ENCODE measurements at places on chromosomes 2 and 18.

GRCh38 chr2:45886171-45886663 lies 234.7 kb downstream of the PRKCE start:
- DNase-seq, result no peak

- no peak for DNase-seq
Observed at GRCh38 chr2:60540074-60540473, 13.4 kb downstream of the BCL11A start.

DNA sequence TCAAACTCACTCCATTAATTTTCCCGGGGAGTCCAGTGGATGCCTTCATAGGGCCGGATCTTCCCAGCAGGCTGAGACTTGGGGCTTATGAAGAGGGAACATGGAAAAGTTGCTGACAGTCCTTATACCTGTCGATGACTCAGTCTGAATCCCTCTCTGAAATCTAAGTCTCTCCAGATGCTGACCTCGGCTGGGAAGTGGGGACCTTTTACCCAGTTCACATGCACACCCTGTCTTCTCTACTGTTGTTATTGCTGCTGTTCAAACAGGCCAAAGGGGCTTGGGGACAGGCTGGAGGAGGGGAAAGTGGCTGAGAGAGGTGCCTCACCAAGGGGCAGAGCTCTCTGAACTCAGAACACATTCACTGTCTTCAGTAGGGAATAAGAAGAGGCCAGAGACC lies 4.1 kb upstream of the TNP1 start:
- no peak for DNase-seq

- DNase-seq, result no peak
Observed at GRCh38 chr2:108412995-108413710, 35.4 kb downstream of the SULT1C4 start.

DNA sequence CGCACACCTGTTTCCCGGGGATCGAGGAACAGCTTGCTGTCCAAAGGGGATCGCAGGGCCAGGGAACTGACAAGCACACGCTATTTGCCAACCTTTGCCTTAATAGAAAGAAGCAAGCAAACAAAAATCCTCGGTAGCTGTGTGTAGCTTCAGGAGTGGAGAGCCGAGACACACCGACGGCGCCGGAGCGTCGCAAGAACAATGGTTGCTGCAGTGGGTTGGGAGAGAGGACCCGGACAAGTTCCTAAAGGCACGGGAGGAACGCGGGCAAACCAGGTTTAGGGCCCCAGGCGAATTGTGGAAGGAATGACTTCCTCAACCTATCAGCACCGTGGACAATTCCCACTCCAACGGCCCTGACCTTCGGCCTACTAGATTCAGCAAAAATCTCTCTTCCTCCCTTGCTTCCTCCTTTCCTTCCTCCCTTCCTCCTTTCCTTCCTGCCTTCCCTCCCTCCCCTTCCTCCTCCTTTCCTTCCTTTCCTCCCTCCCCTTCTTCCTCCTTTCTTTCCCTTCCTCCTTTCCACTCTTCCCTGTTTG lies 4.9 kb upstream of the NEUROD1 start:
- DNase-seq, result no peak

GRCh38 chr18:44065206-44065605 lies 615.5 kb upstream of the SETBP1 start:
- DNase-seq, result no peak

DNA sequence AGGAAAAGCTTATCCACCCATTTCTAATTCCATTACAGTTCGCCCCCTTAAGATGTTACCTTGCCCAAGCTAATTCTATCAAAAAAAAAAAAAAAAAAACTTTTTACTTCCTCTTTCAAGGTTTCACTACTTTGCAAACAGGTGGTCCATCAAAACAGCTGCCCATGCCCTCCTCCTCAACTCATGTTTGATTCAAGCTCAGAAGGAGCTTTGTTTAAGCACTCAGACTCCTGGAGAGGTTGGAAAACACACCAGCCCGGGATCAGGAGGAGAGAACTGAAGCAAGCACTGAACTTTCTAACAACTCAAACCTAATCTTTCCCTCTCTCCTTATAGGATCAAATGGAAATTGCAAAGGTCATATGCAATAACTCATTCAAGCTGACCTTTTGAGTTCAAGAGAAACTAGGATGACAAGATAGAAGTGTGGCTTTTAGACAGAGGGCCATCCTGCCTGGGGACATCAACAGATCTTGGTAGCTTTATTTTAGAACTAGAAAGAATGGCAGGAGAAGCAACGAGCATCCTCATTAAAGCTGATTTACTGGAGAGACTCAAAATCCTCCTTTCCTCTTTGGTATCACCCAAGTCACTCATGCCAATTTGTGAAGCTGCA lies 28.3 kb upstream of the FZD7 start:
- no peak for DNase-seq

Measured in CD4-positive, alpha-beta T cell treated with Interleukin-6 for 4 hours (primary cell).